ENCODE measurements at places on chromosomes 4 and X.

GRCh38 chr4:11732155-11732554 lies 303.5 kb upstream of the HS3ST1 start:
- DNase-seq, result no peak

GRCh38 chr4:75672461-75673026 lies 667 bp downstream of the G3BP2 start:
- peak; percentile 45 for DNase-seq

GRCh38 chr4:109820563-109820962 lies 5.0 kb downstream of the GAR1 start:
- peak; percentile 9 for DNase-seq

- peak; percentile 89 for DNase-seq
Observed at GRCh38 chr4:88938138-88938537, 118.8 kb downstream of the FAM13A start.

GRCh38 chrX:68823413-68824151 lies 5.2 kb upstream of the EFNB1 start:
- DNase-seq, result no peak

- peak; percentile 36 for DNase-seq
Observed at GRCh38 chrX:108699368-108699767, 37.0 kb downstream of the IRS4 start.
